ENCODE measurements at places on chromosomes 12 and 14. TPM values are rescaled to one million over a fixed set of nuclear protein-coding genes. Genes with fewer than 3 reads are reported as not detected.

Gene CLEC1B
- not detected for total RNA-seq

- H3K27ac ChIP-seq = no peak overlapping the region
- no peak overlapping the region for H3K4me3 ChIP-seq
- no peaks in the 10 kb centered on the region for H3K36me3 ChIP-seq
- H3K4me1 ChIP-seq = peaks cover 28% of the 10 kb centered on the region
- H3K27me3 ChIP-seq = peaks cover 3% of the 10 kb centered on the region
- no peak for DNase-seq
Measured at GRCh38 chr14:75521415-75522199, 662 bp upstream of the BATF start.

Gene RPS6KA5
- total RNA-seq = 13.8 TPM

Gene LRP1-AS
- total RNA-seq = 0.46 TPM

DNA sequence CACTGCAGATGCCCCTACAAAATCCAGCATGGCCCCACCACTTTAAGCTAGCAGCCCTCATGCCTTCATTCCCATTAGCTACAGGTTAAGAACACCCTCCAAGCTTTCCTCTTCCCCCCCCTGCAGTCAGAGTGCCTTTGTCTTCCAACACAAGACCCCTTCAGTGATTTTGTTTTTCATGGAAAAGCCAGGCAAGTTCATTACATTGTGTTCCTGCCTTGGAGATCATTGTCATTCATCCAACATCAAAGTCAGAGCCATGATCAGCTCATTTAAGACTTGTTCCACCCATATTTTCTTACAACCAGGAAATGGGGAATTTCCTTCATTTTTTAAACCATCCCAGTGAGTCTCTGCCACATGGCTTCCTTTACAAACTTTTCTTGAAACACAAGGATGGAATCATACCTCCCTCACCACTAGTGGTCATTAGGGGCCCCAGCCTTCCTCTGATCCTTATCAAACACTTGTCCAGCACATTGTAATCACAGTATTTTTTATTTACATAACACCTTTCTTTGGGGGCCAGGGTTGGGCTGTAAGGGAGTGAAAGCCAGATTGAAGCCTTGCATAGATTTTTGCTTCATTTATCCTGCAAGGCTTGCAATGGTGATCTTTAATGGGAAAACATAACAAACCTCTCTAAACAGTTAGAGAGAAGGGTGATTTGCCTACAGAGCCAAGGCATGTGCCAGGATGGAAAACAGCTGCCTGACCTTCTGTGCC is 765.3 kb downstream of the MED13L start:
- H3K4me1 ChIP-seq = peaks cover 17% of the 10 kb centered on the region
- DNase-seq = no peak
- H3K4me3 ChIP-seq = no peak overlapping the region
- no peak overlapping the region for H3K27ac ChIP-seq
- H3K27me3 ChIP-seq = peaks cover 10% of the 10 kb centered on the region

GRCh38 chr14:72968316-72968715 is 42.1 kb downstream of the DCAF4 start:
- H3K27me3 ChIP-seq = peaks cover 8% of the 10 kb centered on the region
- no peaks in the 10 kb centered on the region for H3K4me1 ChIP-seq
- DNase-seq = no peak
- no peak overlapping the region for H3K27ac ChIP-seq
- H3K36me3 ChIP-seq = peaks cover 36% of the 10 kb centered on the region
- H3K4me3 ChIP-seq = no peak overlapping the region

- H3K36me3 ChIP-seq = no peaks in the 10 kb centered on the region
- H3K4me1 ChIP-seq = peaks cover 4% of the 10 kb centered on the region
- H3K27me3 ChIP-seq = no peaks in the 10 kb centered on the region
- no peak overlapping the region for H3K27ac ChIP-seq
Measured at GRCh38 chr12:13530966-13531365, 334.4 kb downstream of the EMP1 start.

Gene ABCD2
- not detected for total RNA-seq

GRCh38 chr12:57242329-57242690 is 8.7 kb downstream of the STAC3 start:
- peaks cover 39% of the 10 kb centered on the region for H3K27me3 ChIP-seq
- H3K4me1 ChIP-seq = peaks cover 24% of the 10 kb centered on the region
- H3K4me3 ChIP-seq = no peak overlapping the region
- H3K36me3 ChIP-seq = peaks cover 15% of the 10 kb centered on the region

- no peak for DNase-seq
- no peak overlapping the region for H3K27ac ChIP-seq
- no peak overlapping the region for H3K4me3 ChIP-seq
- no peaks in the 10 kb centered on the region for H3K36me3 ChIP-seq
- peaks cover 3% of the 10 kb centered on the region for H3K27me3 ChIP-seq
Measured at GRCh38 chr14:70887737-70888499, 19.3 kb upstream of the PCNX1 start.

Gene YAF2
- 23.2 TPM for total RNA-seq

DNA sequence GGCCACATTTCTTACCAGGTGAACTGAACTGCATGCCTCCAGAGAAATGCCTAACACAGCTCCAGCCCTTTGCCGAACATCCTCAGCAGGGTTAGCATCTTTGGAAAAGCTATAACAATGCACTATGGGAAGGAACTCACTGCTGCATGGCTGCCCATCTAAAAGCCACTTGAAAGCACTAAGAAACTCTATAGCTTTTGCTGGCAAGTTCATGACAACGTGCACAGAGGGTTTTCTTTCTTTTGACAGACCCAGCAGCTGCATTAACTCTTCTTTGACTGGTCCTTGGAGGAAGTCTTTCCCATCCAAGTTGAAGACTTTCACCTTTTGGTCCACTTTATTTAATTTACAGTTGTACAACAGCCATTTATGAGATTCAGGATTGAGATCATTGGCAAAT is 5.3 kb downstream of the TRMT5 start:
- no peaks in the 10 kb centered on the region for H3K36me3 ChIP-seq
- H3K27ac ChIP-seq = no peak overlapping the region
- H3K4me3 ChIP-seq = no peak overlapping the region
- H3K4me1 ChIP-seq = peaks cover 4% of the 10 kb centered on the region
- DNase-seq = no peak

- no peak overlapping the region for H3K27ac ChIP-seq
- DNase-seq = no peak
- H3K36me3 ChIP-seq = no peaks in the 10 kb centered on the region
- H3K4me1 ChIP-seq = no peaks in the 10 kb centered on the region
- no peak overlapping the region for H3K4me3 ChIP-seq
- no peaks in the 10 kb centered on the region for H3K27me3 ChIP-seq
Measured at GRCh38 chr12:120886199-120887018, 17.7 kb downstream of the SPPL3 start.

DNA sequence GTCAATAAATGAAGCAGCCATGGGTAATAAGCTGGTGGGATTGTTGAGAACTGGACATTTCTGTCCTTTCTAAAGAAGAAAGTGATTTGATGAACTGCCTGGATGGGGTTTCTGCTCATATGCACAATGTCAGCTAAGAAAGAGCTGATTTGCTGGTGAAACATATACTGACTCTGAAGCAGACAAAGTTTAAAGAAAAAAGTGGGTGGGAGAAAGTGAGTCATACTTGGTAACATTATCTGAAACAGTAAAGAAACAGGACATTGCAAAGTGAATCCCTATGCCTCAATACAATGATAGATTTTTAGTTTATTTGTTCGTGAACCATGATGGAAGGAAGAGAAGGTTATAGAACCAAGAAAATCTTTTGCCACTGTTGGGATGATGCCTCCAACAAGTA is 95.6 kb upstream of the DNM1L start:
- H3K36me3 ChIP-seq = peaks cover 27% of the 10 kb centered on the region
- peaks cover 17% of the 10 kb centered on the region for H3K4me1 ChIP-seq
- H3K27me3 ChIP-seq = peaks cover 2% of the 10 kb centered on the region
- no peak overlapping the region for H3K4me3 ChIP-seq
- DNase-seq = no peak
- H3K27ac ChIP-seq = no peak overlapping the region

- no peaks in the 10 kb centered on the region for H3K27me3 ChIP-seq
- no peaks in the 10 kb centered on the region for H3K36me3 ChIP-seq
- H3K4me1 ChIP-seq = peaks cover 5% of the 10 kb centered on the region
- no peak overlapping the region for H3K27ac ChIP-seq
- no peak for DNase-seq
Measured at GRCh38 chr12:60230056-60230455, 634.2 kb downstream of the SLC16A7 start.

Gene NOVA1
- 21.8 TPM for total RNA-seq

GRCh38 chr12:120376009-120376408 is 7.0 kb upstream of the MSI1 start:
- peaks cover 5% of the 10 kb centered on the region for H3K4me1 ChIP-seq
- no peak overlapping the region for H3K27ac ChIP-seq
- H3K36me3 ChIP-seq = no peaks in the 10 kb centered on the region
- no peak overlapping the region for H3K4me3 ChIP-seq
- peaks cover 8% of the 10 kb centered on the region for H3K27me3 ChIP-seq

DNA sequence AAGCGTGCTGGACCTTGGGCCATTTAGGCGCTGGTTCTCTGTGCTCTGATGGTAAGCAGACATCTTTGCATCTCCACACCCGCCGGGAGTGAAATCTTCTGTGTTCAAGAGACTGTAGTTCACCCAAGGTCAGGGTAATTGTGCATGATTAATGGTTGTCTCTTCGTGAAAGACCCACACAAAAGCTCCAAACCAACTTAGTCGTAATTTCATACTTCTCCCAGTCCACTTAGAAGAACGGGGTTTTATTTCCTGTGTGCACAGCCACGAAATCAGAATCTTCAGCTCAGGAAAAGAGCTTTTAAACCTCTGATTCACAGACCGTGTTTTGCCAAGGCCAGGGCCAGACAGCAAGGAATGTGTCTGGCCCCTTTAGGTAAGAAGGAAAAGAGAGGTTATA is 640.9 kb downstream of the MED13L start:
- no peaks in the 10 kb centered on the region for H3K27me3 ChIP-seq
- no peak overlapping the region for H3K4me3 ChIP-seq
- H3K4me1 ChIP-seq = peaks cover 17% of the 10 kb centered on the region
- H3K27ac ChIP-seq = no peak overlapping the region

DNA sequence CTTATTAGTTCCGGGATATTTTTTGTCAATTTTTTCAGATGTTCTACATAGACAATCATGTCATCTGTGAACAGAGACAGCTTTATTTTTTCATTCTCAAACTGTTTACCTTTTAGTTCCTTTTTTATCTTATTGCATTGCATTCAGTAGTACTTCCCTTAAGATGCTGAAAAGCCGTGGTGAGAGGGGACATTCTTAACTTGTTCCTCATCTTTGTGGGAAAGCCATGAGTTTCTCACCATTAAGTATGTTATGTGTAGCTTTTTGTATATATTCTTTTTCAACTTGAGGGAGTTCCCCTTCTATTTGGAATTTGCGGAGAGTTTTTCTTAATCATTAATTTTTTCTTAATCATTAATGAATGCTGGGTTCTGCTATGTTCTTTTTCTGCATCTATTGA is 1727.1 kb upstream of the SEL1L start:
- H3K4me1 ChIP-seq = no peaks in the 10 kb centered on the region
- DNase-seq = no peak
- H3K4me3 ChIP-seq = no peak overlapping the region
- H3K27me3 ChIP-seq = no peaks in the 10 kb centered on the region
- H3K27ac ChIP-seq = no peak overlapping the region

DNA sequence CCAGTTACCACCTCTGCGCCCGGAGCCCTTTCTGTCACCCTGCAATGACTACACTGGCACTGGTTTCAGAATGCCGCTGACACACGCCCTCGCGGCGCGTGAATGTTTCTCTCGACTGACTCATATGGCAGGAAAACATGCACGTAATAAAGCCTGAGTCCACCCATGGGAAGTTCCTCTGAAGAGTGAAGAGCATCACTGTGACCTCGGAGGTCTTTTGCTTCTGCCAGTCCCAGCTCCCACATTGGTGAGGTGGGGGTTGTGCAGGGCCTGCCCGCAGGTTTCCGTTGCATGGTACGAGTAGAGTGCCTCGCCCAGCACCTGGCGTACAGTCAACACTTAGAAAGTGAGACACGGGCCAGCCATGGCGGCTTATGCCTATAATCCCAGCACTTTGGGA is 11.1 kb upstream of the SLC6A12 start:
- no peak overlapping the region for H3K27ac ChIP-seq
- DNase-seq = no peak
- no peak overlapping the region for H3K4me3 ChIP-seq
- H3K4me1 ChIP-seq = peaks cover 5% of the 10 kb centered on the region
- no peaks in the 10 kb centered on the region for H3K36me3 ChIP-seq

DNA sequence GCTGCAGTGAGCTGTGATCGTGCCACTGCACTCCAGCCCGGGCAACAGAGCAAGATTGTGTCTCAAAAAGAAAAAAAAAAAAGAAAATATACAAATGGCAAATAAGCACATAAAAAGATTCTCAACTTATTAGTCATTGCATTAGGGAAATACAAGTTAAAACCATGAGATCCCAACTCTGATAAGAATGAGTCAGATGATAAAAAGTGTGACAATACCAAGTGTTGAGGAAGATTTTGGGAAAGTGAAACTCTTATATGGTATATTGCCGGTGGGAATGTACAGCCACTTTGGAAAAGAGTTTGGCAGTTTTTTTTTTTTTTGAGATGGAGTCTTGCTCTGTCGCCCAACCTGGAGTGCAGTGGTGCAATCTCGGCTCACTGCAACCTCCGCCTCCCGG is 7.6 kb upstream of the PRPF40B start:
- H3K4me1 ChIP-seq = peaks cover 3% of the 10 kb centered on the region
- H3K27me3 ChIP-seq = peaks cover 2% of the 10 kb centered on the region
- no peaks in the 10 kb centered on the region for H3K36me3 ChIP-seq
- DNase-seq = no peak
- no peak overlapping the region for H3K27ac ChIP-seq

Gene DLK1
- 1.3 TPM for total RNA-seq

Gene IPO8
- 43.0 TPM for total RNA-seq

DNA sequence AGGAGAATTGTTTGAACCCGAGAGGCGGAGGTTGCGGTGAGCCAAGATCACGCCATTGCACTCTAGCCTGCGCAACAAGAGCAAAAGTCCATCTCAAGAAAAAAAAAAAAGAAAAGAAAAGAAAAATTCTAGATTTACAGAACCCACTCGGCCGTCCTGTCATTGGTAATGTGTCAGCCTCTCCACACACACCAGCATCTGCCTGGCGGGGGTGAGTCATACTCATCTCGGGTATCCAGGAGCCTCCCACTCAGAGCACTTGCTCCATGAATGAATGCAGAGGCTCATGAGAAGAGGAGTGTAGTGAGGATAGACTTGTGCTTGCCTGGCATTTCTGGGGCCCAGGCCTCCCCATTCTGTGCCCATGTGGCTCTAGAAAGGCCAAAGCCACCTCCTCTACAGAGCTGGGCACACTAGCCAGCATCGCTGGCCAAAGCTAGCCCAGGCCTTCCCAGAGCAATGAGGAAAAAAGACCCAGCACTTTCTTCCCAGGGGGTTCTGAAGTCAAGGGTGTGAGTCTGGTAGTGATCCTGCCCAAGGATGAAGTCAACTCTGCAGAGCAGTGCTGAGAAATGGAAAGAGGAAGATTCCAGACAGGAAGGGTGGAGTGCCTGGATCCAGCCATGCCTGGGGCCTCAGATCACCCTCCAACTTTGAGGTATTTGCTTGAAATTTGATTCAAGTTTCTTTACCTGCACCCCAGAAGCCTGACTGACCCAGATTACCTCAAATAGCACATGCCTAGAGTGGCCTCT is 31.2 kb upstream of the KLC1 start:
- no peak overlapping the region for H3K4me3 ChIP-seq
- no peak overlapping the region for H3K27ac ChIP-seq
- no peaks in the 10 kb centered on the region for H3K27me3 ChIP-seq
- H3K36me3 ChIP-seq = peaks cover 7% of the 10 kb centered on the region
- peaks cover 22% of the 10 kb centered on the region for H3K4me1 ChIP-seq
